KBM-7 (cell line): ENCODE measurements at places on chromosomes 2 and 18.

DNA sequence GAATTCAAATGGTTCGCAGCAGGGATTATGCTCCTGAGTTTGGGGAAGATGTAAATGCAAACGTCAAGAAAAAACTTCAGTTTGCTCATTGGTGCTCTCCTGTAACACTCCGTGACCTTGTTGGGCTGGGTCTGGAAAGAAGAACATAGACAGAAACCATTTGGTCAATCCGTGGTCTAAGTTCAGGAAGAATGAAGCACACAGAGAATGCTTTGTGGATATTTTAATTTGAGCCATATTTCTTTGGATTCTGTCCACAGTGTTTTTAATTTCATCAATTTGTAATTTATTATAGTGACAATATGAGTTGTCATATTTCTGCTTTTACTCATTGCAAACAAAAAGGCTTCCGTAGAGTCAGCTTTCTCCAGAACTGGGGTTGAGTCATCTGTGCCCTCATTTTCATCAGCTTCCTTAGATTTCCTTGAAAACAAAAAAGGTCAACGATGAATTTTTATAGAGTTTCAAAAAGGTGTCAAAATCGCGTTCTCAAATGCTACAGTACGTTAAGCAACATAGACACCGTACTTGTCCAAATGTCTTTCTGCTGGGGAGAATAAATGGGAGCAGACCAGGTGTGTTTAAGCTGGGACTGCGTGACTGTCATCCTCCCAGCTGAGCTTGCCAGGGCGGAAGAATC lies 606.4 kb downstream of the RNF144A start:
- no peak for DNase-seq

DNA sequence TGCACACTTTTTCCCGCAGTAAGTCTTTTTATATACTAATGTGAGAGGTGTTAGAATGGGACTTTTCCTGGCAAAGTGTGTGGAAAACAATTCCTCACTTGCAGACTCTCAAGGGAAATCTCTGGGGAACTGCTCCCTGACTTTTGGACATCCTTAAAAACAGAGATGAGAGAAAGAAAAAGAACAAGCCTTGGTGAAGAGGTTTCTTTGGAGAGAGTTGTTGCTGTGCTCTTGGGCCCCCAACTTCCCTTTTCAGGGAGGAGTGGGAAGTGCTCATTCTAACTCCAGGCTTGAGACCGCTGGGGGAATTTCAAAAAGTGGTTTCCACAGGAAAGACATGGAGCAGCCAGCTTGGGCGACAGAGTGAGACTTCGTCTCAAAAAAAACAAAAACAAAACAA lies 142.6 kb upstream of the SPRED2 start:
- peak; percentile 31 for DNase-seq

- DNase-seq = no peak
Measured at GRCh38 chr2:25250331-25251070, 82.1 kb upstream of the POMC start.

DNA sequence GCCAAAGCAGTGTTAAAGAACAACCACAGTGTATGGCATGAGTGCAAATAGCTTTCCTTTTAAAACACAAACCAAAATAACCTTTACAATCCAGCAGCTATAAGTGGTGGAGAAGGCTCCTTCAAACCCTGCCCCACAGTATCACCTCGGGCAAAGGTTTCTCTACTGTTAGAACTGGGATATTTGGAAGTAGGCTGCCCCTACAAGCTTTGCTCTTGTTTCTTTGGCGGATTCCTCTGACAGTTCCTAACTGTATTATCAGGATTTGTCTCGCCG lies 214.8 kb downstream of the ZNF521 start:
- no peak for DNase-seq

- no peak for DNase-seq
Measured at GRCh38 chr2:18971628-18972027, 382.3 kb upstream of the NT5C1B start.

GRCh38 chr2:203718087-203718486 lies 11.6 kb downstream of the CD28 start:
- DNase-seq = peak; percentile 5

- no peak for DNase-seq
Measured at GRCh38 chr2:165795011-165795410, 964 bp upstream of the GALNT3 start.

- DNase-seq = no peak
Measured at GRCh38 chr2:162385536-162385935, 41.6 kb downstream of the GCA start.

DNA sequence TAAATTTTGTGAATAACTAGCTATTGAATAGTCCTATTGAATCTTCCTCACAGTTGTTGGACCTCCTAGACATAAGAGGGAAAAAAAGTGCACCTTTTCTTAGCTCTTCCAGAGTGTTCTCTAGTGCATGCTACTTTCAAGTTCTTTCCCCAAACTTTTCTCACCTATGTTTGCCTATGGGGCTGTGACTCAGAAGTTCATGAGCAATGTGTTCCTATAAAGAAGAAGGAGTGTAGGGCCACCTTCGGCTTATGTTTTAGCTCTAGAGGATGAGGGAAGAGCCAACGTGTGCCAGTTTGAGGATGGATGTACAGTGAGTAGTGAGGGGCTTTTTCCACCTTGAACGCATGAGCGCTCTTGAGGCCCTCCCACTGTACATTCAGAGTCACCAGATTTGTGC lies 27.0 kb upstream of the HNMT start:
- no peak for DNase-seq

DNA sequence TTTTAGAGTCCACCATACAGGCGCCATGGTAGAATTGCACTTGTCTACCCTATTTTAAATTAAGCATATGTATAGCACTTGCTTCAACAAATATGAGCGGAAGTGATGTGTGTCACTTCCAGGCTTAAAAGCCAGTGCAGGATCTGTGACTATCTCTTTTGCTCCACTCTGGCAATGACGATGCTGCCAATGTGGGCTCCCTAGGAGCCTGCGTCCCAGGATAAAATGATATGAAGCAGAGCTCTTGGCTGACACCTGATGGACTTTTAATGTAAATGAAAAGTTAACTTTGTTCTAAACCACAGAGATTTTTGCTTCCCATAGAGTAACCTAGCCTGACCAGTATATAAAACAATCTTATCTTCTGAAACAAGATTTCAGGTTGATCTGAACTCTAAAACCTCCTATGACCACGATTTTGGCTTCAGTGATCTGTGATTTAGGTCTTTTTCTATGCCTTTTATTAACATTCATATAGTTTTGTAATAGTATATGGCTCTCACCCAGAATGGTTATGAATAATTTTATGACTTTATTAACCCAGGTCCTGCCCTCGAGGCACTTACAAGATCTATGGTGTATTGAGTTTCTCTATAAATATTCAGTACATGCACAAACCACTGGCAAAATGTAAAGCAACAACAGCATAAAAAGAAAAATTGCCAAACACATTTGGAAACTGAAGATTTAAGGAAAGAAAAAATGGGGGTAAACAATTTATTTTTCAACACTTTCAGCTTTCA lies 422.5 kb upstream of the PIK3C3 start:
- peak; percentile 2 for DNase-seq

- DNase-seq = no peak
Measured at GRCh38 chr18:25658476-25658875, 306.5 kb upstream of the ZNF521 start.

DNA sequence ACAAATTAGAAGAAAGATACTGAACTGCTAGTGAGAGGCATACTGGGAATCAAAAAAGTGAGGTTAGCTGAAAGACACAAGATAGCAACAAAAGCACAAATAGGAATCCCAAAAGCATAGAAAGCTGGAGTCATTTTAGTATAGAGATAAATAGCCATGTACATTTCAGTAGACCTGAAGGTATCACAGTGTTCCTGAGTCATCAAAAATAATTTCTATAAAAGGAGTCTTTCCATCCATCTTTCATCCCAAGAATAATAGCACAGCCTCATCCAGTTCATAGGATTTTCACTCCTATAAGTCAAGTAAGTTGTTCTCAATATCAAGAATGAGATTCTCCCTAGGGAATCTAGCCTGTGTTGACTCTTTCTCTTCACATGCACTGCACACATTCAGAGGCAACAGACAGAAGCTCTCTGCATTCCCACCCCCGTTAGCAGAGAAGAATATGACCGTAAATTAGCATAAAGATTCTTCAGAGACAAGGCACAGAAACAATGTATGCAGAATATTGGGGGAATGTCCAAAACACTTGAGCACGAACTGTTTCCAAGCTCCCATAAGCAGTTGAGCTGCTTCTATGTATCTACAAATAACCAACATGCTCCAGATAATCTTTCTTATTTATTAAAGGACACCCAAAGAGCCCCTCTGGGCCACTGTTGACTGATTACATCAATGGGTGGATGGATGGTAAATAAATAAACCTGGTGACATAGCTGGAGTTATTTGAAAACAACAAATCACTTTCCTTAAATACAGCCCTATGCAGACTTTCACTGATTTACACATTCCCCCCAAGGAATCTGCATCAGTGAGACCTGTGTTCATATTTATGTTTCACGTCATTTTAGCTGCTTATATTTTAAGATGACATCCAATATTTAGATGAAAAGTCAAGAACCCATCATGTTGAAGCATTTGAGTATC lies 174.5 kb upstream of the PKDCC start:
- no peak for DNase-seq

GRCh38 chr18:6792391-6792790 lies 62.9 kb downstream of the ARHGAP28 start:
- DNase-seq = no peak

GRCh38 chr2:27407798-27408491 lies 1.4 kb downstream of the PPM1G start:
- DNase-seq = peak; percentile 59

GRCh38 chr2:101063352-101064124 lies 61.4 kb downstream of the RPL31 start:
- no peak for DNase-seq

GRCh38 chr2:145305889-145306288 lies 786.0 kb upstream of the ZEB2 start:
- DNase-seq = no peak

DNA sequence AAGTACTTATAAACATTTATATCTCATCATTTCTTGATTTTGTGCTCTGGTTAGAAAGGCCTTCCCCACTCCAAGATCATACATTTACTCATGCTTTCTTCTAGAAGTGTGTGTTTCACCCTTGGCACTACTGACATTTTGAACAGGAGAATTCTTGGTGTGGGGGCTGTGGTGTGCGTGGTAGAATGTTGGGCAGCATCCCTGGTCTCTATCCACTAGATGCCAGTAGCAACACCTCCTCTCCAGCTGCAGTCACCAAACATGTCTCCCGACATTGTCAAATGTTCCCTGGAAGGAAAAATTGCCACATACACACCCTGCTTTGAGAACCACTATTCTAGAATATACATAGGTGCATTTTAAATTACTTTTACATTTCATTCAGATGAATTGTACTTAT lies 8.7 kb upstream of the TGIF1 start:
- DNase-seq = peak; percentile 56

GRCh38 chr18:46247942-46248341 lies 143.8 kb downstream of the HAUS1 start:
- DNase-seq = no peak

DNA sequence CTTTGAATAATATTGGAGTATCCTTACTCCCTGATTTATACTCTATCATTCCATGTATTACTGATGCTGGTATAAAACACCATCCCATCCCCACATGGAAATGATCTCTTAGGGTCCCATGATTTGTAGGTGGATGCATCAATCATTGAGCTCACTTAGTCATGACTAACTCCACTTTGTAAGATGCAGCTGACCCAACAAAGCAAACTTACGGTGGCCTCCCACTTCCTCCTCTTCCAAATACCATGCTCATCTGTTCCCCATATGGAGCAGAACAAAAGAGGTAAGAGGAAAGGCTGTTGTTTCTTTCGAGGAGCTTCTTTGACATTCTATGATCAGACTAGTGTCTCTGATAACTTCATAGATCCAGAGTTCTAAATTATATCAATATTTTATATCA lies 640.2 kb upstream of the SLC39A10 start:
- DNase-seq = peak; percentile 29

DNA sequence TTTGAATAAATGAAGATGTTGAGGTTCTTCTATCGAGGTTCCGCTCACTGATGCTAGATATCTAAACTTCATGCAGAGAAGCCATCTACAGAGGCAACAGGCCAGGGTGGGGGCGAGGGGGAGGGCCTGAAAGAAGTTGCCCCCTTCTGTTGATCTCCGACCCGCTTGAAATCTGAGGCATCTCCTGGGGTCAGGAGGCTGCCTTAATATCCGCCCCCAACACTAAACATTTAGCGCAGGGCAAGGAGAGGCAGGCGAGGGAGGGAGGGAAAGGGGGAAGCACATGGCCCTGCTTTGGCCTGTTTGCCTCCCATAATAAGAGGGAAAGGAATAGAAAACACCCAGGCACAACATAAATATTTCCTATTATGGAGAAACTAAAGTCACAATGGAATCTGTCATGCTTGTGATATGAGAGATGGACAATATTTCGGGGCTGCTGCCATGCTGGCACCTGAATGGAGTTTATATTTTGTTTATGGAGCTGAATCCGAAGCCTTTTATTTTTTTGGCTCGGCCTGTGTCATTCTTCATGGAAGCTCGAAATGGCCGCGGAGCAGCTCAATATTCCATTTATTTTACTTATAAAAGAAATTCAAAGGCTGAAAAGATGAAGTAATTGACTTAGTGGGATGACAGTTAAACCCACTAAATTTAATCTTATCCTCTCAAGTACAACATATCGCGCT lies 221.1 kb downstream of the INSIG2 start:
- no peak for DNase-seq

DNA sequence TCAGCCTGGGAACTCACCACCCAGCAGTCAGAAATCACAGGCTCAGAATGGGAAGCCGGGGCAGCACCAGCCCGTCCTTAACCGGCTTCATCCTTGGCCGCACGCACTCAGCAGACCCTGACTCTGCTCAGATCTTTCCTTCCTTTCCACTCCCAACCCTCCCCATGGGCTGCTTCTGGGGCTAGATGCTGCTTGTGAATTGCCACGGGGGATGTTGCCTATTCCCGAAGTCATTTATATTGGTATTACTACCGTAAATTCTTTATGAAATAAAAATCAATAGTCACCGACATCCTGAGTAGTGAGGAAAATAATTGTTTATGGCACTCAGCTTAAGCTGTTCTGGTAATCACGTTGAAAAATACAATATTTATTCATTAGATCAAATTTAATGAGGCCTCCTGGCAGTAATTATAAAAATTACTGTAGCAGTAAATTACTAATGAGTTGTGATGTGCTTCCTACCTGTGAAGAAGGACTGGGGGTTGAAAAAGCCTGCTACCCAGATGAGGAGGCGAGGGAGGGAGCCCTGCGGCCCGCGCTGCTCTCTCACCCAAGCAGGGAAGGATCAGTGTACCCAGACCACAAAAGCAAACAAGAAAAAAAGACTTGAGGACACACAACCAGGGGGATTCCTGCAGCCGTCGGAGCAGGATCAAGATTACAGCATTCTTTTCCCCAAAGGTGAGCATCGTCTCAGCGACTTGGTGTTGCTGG lies 31.5 kb downstream of the CDCA7 start:
- DNase-seq = no peak

DNA sequence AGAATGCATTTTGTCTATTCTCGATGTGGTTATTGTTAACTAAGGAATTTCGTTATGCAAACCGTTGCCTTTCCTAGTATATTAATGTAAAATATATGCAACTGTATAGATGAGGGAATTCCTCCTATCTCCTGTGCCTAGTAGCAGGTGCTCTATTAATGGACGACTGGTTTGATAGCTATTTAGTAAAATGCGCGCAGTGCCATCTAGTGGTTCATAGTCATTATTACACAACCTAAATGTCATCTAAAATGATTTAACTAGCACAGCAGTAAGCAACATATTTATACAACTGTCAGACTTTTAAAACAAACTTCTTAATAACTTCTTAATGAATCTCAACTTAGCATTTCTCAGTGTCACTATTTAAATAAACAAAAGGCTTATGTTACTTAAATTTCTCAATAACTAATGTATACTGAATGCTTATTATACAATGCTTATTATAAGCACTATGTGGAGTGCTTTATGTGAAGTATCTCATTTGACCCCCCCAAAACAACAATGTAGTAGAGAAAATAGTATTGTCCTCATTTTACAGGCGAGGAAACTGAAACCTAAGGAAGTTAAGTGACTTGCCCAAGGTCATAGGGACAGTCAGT lies 77.9 kb downstream of the DTNA start:
- DNase-seq = peak; percentile 57
